ENCODE measurements at places on chromosomes 6 and 20.

GRCh38 chr6:148086843-148087242, 255.8 kb upstream of the SASH1 start:
- DNase-seq: no peak

DNA sequence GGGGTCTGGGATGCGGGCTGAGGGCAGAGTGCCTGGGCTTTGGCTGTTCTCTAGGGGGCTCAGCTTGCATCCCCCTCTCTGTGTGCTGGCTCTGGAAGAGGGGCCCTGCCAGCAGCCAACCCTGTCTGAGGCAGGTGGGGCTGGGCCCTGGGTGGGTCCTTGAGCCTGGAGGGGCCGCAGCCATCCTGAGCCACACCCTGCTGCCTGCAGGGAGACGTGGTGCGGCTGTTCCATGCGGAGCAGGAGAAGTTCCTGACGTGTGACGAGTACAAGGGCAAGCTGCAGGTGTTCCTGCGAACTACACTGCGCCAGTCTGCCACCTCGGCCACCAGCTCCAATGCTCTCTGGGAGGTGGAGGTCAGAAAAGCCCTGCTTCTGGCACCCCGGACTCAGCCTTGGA, 41.2 kb downstream of the ITPR3 start:
- no peak for DNase-seq

DNA sequence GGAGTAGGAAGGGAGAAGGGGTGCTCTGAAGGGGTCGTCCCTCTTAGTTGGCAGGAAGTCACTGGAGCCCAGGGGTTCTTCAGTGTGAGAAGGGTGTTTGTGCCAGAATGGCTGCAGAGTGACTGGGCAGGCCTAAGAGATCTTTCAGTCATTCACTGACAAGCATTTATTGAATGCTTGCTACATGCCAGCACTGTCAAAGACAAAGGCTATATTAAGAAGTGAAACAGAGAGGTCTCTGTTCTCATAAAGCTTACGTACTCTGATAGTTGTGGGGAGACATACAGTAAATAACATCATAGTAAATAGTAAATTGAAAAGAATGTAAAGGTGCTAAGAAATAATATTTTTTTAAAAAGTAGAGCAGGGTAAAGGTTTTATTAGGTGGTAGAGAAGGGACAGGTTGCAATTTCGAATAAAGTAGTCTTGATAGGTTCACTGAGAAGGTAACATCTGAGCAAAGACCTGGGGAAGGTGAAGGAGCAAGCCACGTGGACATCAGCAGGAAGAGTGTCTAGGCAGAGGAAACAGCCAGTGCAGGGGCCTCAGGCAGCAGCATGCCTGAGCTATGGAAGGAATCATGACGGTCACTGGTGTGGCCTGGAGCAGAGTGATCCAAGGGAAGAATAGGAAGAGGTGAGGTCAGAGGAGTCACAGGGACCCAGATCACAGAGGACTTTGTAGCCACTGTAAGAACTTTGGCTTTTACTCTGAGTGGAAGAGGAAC, 36.3 kb upstream of the RNF8 start:
- DNase-seq: no peak

DNA sequence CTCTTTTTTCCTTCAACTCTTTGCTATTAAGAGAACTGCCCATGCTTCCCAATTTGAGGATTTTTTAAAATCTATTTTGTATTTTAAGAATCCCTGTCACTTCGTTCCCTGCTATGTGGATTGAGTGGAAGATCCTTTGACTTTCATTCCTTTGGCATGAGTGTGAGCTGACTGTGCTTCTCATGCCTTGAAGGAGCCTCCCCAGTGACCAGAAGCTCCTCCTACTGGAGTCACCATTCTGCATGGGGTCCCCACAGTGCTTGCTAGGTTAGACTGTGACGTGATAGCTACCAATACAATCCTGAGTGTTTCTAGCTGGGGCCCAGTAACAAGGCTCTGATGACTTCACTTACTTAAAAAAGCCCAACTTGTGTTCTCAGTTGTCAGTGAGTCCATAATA, 104.4 kb upstream of the LAMP5 start:
- no peak for DNase-seq

- DNase-seq: no peak
Observed at GRCh38 chr6:12749531-12750379, 33.2 kb downstream of the PHACTR1 start.

GRCh38 chr6:43444036-43444435, 11.3 kb downstream of the DLK2 start:
- no peak for DNase-seq

GRCh38 chr20:4272225-4272624, 256.9 kb upstream of the RNF24 start:
- no peak for DNase-seq

DNA sequence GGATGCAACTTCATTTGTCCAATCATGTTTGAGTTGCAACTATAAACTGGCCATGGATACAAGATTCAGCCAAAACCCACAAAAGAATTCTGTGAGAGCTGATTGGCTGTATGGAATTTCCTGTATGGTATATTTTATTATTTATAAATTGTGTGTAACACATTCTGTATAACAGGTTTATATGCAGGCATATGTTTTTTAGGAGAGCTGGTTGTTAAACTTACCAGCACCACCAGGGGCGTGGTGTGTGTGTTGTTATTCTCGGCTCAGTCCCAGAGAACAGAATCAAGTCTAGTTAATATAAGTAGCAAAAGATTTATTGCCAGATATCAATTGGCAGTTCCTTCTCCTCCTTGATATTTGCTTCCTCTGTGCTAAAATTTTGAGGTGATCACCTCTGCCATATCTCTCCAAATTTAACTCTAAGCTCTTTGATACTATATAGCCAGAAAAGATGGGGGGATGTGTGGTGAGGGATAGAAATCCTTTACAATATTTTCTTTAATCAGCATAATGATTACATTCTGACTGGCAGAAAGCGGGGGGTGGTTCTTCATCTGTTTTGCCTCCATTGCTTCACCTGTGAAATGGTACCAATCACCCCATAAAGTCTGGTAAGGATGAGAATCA, 22.9 kb downstream of the CNBD2 start:
- peak; percentile 41 for DNase-seq

DNA sequence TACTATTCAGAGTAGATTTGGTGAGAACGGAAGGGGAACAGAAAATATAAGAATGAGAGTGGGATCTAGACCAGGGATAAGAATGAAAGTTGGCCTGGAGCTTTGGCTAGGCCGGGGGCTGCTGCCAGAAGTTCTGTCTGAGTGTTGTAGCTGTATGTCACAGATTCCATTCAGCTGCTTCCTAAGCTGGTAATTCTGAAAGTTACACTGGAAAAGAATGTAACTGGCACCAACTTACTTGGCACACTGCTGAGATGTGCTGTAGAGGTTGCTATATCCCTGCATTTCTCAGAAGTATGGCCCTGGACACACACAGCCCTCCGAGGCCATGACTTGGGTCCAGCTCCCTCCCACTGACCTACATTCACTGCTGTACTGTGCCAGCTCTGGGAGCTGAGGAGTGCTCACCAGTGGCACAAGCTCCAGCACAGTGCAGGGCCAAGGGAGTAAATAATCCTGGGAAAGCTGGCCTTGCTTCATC, 25.8 kb upstream of the TMEM217 start:
- no peak for DNase-seq

DNA sequence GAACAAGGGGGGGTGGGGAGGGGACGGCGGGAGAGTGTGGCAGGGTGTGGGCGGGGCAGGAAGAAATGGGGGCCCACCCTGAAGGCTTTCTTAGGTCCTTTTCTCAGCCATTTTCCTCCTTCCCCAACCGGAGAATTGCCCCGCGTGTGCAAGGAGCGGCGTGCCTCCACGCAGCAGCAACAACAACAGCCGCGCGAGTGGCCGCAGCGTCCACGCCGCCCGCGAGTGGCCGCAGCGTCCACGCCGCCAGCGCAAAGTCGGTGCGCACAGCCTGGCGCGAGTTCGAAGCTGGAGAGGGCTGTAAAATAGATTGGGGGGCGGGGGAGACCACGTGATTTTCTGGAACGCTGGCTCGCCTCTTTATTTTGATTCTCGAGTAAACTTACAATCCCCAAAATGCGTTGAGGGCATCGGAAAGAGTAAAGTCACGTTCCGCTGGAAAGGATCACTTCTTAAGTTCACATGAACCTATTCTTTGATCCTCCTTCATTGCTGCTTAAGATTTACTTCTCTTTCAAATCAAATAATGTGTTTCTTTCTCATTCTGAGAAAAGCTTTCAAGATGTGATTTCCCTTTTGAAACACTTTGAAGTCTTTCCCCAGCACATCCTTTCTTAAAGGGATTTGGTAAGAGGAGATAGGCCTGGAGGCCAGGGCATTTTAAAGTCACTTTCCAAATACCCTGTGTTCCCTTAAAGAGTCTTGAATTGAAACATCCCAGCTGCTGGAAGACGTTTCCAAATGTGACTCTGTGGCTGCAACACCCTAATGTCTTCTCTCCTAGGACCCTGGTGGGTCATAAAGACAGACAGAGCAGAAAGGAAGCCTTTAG, 66.7 kb upstream of the ZNF217 start:
- DNase-seq: peak; percentile 69

GRCh38 chr6:514396-514978, 122.9 kb downstream of the IRF4 start:
- no peak for DNase-seq

- no peak for DNase-seq
Observed at GRCh38 chr6:10184371-10185227, 230.3 kb downstream of the TFAP2A start.

GRCh38 chr6:5191722-5192121, 69.0 kb downstream of the LYRM4 start:
- no peak for DNase-seq

GRCh38 chr20:40769677-40770285, 80.7 kb upstream of the MAFB start:
- DNase-seq: no peak

- DNase-seq: no peak
Observed at GRCh38 chr20:23413862-23414422, 7.3 kb downstream of the NAPB start.

DNA sequence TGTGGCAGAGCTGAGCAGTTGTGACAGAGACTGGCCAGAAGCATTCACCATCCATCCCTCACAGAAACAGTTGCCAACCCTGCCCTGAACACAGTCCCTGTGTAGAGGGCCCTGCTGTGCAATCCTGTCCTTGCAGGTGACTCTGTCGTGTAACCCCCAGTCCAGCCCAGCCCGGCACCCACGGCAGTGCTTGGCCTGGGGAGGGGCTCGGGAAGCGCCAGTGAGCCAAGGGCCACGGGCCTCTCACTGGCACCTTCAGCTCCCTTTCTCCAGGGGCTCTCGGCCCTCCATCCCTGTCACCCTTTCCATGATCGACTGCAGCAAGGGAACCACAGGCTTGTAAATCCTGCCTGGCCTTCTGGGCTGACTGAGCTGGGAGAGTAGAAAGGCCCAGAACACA, 53.0 kb downstream of the RRBP1 start:
- DNase-seq: no peak

DNA sequence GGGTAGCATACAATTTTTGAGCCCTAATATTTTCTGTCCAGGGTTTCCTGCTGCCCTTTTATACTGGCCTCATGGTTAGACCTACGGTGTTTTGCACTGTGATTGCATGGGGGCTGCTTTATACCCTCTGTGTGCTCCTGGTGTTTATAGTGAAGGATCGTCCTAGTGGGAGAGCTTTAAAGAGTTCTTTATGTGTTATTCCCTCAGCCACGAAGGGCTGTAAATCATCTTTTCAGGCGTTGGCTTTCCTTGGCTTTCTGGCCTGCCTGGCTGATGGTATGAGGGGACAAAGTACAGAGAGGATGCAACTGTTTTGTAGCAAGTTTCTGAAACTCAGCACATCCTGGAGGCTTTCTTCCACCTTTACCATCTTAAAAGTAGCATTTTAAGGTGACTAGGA, 464.3 kb downstream of the EPM2A start:
- no peak for DNase-seq

GRCh38 chr20:8413691-8414090, 281.6 kb downstream of the PLCB1 start:
- no peak for DNase-seq

Data from activated naive CD4-positive, alpha-beta T cell treated with anti-CD3 and anti-CD28 coated beads, Interleukin-2, amount 10 ng/mL, durations not matched to agents 7 days and 5 days (primary cell).